Stimulated activated CD4-positive, alpha-beta T cell treated with anti-CD3 and anti-CD28 coated beads, Interleukin-12 subunit alpha, Interleukin-12 subunit beta, amount 100 ng/mL, for 4 hours (primary cell): ENCODE measurements at places on chromosomes 2 and 18.
A peak's percentile ranks its signal among the peaks of the same experiment; 100 is the strongest.

DNA sequence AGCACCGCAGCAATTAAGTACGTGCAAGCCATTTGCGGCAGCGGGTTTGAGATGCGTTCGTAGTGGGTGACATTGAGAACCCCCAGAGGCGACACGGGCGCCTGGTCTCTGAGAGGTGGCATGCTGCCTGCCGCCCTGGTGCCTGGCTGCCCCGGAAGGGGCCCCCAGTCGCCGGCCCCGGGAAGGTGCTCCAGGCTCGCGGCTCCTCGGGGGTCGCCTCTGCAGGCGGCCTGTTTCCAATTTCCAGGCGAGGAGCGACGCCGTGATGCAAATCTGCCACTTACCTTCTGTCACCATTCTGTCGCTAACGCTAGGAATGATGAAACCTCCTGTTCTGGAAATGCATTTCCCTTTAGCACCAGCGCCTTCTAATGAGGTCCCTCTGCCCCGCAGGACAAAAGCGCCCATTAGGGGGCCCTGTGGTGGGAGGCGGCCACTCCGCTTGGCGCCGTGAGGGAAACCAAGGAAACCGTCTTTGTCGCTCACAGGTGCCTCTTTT is 13.0 kb downstream of the KIF5C start:
- DNase-seq = peak; percentile 5

GRCh38 chr2:11812466-11813248 is 66.2 kb downstream of the LPIN1 start:
- no peak for DNase-seq

GRCh38 chr2:153622285-153622684 is 143.7 kb upstream of the RPRM start:
- DNase-seq = no peak

DNA sequence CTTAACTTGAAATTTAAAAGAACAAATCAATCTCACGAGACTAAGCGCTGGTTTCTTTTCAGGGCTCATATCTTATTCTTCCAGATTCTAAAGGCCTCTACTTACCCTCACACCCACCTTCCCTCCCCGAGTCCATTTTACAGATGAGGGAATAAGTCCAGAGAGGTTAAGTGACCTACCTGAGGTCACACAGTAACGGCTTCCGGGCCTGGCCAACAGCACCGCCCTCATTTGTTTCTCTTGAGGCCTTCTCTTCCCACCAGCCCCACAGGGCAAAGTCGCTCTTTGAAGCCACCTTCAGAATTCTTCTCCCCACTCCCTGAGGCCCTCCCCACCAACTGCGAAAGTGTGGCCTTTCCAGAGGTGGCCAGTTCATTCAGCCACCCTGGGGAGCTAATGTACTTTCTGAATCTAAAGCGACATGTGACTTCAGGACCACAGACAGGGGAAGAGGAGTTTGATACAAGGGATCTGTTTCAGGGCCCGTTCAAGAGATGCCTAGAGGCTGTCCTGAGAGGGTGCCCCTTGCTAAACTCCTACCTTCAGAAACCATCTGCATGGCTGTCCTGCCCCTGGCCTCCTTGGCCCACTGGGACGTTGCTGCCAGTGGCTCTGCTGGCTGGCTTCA is 275.3 kb downstream of the HAUS1 start:
- DNase-seq = no peak

- no peak for DNase-seq
Measured at GRCh38 chr2:59658906-59659635, 894.4 kb downstream of the BCL11A start.

- DNase-seq = peak; percentile 58
Measured at GRCh38 chr2:120343433-120344105, 2.4 kb upstream of the INHBB start.

GRCh38 chr2:149451417-149452165 is 121.2 kb downstream of the LYPD6 start:
- DNase-seq = no peak

DNA sequence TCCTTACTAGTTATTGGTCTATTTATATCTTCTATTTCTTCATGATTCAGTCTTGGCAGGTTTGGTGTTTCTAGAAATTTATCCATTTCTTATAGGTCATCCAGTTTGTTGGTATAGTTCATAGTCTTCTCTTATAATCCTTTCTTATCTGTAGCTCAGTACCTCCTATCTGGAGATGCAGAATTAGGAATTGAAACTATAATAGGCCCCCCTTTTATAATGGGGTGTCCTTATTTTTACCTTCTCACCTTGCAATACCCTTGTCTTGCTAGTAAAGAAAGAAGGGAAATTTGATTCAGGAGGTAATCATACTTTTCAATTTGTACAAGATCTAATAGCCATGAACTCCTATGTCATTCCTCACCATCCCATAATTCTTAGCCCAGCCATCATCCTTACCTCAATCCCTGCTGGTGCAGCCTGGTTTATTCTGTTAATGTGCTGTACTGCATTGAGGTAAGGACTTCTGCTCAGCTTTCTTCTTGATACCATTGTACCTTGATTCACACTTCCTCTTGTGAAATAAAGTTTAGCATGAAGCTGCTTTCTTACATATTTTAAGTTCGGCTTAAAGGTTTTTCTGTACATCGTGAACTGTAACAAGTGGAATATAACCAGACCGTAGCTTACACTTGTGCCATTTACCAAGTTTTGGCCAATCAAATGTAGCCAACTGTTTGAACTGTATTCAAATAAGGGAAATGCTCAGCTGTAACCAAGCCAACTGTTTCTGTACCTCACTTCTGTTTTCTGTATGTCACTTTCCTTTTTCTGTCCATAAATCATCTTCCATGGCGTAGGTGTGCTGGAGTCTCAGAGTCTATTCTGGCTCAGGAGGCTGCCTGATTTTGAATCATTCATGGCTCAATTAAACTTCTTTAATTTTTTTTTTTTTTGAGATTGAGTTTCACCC is 40.1 kb upstream of the PTH2R start:
- DNase-seq = no peak

GRCh38 chr2:236998758-236999157 is 86.9 kb upstream of the COPS8 start:
- DNase-seq = no peak

DNA sequence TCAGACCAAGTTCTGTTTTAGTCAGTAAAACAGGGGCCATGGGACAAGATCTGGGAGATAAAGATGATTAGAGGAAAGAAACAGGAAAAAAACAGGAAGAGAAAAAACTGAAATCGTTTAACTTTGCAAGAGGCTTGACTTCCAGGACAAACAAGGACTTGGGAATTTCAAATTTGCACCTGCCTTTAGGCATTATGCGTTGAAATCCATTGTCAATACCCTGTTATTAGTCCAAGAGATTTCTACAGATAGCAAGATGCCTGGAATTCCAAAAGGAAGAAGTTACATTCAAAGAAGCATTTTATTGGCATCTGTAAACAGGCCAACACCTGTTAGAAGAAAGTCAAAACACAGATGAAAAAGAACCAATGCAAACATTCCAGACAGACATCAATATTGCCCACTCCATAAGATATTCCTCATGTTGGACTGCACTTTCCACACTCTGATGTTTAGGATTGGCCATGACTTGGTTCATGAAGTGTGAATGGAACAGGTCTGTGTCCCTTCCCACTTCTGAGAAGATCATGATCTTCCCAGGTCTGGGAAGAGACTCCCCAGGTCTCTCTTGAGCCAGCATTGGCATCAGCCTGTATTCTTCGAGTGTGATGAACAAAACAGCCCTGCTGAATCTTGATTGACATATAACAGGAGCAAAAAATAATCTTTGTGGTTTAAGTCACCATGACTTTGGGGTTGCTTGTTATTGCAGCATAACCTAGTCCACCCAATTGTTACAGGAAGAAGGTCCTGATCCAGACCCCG is 181.4 kb upstream of the FN1 start:
- DNase-seq = no peak

DNA sequence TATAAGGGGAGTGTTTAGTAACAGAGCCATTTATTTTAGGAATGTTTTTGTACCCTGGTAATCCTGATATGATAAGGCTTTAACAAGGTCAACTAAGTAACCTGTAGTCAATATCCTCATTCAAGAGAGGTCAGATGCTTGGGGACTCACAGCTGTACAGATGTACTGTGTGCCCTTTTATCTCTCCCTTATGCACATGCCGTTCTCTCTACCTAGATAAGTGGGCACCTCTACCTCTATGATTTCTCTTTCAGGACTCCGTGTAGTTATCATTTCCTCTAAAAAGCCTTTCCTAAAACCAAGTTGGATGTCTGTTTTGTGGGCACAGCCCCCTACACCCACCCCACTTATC is 132.4 kb downstream of the BCL2 start:
- no peak for DNase-seq

GRCh38 chr2:4673025-4673489 is 969.7 kb downstream of the DCDC2C start:
- DNase-seq = no peak

DNA sequence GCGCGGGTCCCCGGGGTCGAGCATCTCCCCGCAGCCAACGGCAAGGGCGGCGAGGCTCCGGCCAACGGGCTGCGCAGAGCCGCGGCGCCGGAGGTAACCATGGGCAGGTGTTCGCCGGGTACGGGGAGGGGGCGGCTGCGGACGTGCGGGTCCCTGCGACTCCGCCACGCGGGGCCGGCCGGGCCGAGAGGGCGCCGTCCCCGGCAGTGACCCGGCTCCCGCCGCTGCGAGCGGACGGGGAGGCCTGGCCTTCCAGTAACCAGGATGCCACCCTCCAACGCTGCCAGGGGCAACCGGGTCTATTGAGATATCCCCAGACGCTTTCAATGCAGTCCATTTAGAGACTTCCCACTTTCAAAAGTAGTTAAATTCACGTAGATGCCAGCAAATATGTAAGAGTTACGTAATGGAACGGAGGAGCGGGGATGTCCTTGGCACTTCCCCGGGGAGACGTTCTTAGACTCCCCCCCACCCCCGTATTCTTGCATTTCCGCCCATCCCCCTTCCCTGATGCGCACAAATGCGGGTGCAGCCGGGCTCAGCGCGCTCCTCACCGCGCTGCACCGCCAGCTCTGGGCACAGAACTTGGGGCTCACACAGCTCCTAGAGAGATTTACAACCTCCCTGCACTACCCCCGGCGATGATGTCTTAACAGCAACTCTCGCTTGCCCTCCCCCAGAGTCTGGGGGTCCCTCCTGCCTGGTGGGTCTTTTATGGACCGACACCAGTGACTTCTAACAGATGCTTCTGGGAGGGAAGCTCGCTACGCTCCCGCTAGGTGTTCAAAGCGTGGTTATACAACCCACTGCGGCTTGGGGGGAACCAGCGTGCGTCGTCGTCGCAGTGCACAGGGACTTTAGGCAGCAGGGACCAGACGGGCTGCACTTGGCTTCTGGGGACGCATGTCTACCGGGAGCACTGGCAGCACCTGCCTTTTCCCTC is 657 bp downstream of the SGPP2 start:
- peak; percentile 20 for DNase-seq

GRCh38 chr2:141871913-141872634 is 258.7 kb downstream of the LRP1B start:
- DNase-seq = no peak

DNA sequence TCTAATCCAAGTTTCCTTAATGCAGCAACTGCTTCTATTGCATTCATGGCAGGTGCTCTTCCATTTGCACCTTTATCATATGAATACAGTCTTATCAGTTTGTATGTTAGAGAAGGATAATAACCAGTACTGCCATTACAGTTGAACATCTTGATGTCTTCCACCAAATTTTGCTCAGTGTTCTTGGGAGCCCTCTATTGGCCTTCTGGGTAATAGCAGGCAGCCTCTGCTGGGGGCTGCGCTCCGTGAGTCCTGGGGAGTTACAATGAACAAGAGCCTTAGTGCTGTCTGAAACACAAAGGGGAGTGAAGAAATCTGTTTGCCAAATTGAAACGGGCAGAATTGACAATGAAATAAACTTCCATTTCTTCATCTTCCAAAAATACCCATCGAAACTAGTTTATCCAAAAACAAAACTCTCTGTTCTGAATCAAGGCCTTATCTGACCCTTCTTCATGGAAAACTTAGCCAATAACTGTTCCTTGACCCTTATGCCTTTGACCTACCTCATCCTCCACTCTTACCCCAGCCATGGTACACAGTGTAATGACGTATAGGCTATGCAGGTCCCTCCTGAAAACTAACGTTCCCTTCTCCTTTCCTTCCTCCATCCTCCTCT is 79.9 kb downstream of the ALK start:
- DNase-seq = no peak
